ENCODE measurements at places on chromosomes 16 and 17. TPM values are rescaled to one million over a fixed set of nuclear protein-coding genes. Genes with fewer than 3 reads are reported as not detected.

The SCGB1C2 gene
- total RNA-seq: not detected

The SPATA22 gene
- total RNA-seq: 0.55 TPM

The LSM12 gene
- total RNA-seq: 33.8 TPM

The EVPLL gene
- not detected for total RNA-seq

The PLLP gene
- total RNA-seq: 4.7 TPM

The HCRT gene
- total RNA-seq: not detected

GRCh38 chr16:2341456-2342447 is 1.2 kb upstream of the ABCA3 start:
- peak; percentile 72 for DNase-seq

- peak; percentile 92 for DNase-seq
Observed at GRCh38 chr17:55717898-55718735, 4.5 kb downstream of the TMEM100 start.

GRCh38 chr16:54118846-54119245 is 167.7 kb downstream of the IRX3 start:
- DNase-seq: no peak

GRCh38 chr16:7246578-7246977 is 86.1 kb upstream of the RBFOX1 start:
- DNase-seq: no peak

DNA sequence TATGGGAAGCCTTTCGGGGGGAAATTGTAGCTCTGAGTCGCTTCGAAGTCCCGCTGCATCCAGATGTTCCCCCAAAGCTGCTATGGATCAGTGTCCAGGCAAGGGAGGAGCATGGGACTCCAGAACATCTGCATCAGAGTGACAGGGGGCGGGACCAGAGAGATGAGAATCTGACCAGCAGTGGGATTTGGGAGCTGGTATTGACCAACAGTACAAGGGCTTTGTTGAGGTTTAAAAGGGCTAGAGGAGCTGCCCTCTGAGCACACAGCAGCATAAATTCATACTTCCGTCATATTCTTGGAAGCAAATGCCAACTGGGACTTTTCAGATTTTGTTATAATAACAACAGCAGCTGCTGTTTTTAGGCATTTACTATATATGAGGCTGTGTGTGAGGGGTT is 10.6 kb downstream of the RBFOX1 start:
- DNase-seq: no peak

DNA sequence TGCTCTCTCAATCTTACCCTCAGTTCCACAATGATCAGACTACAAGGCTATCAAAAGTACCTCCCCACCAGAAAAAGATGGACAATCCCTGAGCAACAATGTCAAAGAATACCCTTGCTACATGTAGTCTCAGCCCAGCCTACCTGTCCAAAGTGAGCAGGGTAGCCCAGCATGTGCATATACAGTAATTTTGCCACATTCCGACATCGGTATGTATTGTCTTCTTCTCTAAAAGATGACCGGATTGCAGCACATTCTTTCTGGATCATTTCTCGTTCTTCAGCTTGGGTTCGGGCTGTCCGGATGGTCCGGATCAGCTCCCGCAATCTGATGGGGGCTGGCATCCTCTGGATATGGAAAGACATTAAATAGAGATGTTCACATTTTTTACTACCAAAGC is 19.5 kb downstream of the AP1G1 start:
- DNase-seq: no peak

DNA sequence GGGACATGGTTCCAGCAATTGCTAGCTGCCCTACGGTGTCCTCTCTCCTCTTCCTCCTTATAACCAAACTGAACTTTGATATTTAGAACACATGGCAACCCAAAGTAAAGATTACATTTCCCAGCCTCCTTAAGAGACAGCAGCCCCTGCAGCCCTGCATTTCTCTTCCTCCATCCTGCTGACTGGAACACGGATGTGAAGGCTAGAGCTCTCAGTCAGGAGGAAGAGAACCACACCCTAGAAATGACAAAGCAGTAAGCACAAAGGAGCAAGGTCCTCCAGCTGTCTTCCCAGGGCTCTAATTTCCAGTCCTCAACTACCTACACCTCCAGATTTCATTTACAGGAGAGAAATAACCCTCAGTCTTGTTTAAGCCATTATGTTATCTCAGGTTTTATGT is 10.9 kb downstream of the DYNC1LI2 start:
- no peak for DNase-seq

DNA sequence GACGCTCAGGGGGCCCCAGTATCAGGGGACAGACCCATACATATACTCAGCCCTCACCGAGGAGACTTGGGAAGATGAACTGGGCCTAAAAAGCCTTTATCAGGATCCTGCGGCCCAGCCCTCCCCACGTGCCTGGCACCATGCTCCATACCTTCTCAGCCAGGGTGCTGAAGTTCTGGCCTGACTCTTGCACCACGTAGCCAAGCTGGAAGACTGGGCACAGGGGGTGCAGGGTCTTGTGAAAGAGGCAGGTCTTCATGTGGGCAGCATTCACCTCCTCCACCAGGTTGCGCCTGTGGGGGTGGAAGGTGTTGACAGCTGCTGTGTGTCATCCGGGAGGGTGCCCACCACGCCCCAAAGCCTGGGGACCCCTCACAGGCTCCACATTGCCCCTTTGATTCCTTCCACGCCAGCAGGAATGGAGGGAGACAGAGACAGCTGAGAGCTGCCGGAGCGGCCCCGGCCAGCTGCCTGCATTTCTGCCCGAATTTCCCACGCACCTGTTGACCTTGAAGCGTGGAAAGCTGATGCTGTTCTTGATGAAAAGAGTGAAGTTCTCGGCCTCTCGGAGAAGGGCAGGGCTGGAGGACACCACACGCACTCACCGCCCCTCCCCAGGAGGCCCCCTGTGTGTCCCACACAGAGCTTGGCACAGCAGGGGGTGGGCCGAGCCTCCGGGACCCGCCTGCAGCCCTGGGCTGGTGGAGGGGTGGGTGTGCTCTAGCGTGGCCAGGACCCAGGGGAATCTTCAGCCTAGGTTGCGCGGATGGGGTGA is 10.4 kb upstream of the CAMKK1 start:
- no peak for DNase-seq

DNA sequence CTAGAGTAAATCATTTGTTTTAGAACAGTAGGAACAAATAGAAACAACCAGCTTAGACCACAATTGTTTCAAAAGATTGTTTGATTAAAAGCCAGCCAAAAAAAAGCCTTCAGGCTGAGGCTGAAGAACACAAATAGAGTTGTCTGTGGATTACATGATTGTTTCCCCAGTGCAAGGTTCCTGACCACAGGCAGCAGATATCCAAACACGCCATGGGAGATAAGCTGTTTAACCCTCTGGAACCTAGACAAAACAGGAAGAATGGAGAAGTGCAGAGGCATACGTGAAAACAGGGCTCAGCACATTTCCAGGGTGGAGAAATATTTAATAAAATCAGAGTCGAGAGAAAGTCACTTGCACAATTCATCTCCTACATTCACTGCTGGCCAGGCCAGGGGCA is 21.0 kb downstream of the ATPAF2 start:
- peak; percentile 6 for DNase-seq

- DNase-seq: no peak
Observed at GRCh38 chr16:86334079-86334635, 176.2 kb upstream of the FOXF1 start.

DNA sequence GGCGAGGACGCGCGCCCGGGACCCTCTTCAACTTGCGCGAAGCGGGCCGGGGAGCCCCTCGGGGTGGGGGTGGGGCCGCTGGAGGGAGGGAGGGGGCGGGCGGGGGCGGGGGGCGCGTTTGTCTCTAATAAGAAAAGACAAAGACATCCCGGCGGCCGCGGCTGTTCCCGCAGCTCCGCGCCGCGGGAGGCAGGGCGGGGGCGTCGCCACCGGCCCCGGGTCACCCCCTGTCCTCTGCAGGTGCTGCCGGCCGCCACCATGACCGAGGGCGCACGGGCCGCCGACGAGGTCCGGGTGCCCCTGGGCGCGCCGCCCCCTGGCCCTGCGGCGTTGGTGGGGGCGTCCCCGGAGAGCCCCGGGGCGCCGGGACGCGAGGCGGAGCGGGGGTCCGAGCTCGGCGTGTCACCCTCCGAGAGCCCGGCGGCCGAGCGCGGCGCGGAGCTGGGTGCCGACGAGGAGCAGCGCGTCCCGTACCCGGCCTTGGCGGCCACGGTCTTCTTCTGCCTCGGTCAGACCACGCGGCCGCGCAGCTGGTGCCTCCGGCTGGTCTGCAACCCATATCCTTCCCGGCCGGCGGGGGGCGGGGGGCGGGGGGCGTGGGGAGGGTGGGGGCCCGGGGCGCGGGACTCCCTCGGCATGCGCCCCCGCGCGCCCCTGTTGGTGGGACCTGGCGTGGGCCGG is 714 bp downstream of the CACNA1H start:
- no peak for DNase-seq

DNA sequence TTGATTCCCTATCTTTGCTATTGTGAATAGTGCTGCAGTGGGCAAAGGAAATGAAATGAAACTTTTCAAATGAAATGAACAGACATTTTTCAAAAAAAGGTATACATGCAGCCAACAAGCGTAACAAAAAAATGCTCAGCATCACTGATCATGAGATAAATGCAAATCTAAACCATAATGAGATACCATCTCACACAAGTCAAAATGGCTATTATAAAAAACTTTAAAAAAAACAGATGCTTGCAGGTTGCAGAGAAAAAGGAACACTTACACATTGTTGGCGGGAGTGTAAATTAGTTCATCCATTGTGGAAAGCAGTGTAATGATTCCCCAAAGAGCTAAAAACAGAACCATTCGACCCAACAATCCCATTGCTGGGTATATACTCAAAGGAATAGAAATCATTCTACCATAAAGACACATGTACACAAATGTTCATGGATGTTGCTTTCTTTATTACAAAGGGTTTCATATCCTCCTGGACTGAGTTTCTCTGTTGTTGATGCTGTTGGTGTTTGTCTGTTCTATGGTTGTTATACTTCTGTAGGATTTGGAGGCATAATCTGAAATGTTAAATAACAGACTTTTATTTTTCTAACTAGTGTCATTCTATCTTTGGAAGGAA is 99.3 kb upstream of the SOX9 start:
- DNase-seq: no peak

- DNase-seq: no peak
Observed at GRCh38 chr17:9105068-9105868, 84.0 kb downstream of the NTN1 start.

DNA sequence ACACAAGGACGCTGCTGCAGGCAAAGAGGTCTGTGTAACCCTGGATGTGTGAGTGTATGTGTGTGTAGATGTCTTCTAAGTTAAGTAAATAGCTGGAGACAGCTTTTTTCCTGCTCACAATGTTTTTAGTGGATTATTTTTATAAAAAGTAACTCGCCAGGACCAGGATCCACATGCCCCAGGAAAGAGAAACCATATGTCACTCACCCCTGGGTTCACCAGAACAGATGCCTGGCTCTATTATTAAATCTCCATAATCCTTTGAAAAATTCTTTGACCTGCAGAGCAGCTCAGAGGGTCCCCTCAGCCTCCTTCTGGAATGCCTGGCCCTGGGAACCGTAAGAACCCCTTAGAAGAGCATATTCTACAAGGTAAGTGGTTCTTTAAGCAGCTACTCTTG is 18.0 kb downstream of the ABCC12 start:
- no peak for DNase-seq

DNA sequence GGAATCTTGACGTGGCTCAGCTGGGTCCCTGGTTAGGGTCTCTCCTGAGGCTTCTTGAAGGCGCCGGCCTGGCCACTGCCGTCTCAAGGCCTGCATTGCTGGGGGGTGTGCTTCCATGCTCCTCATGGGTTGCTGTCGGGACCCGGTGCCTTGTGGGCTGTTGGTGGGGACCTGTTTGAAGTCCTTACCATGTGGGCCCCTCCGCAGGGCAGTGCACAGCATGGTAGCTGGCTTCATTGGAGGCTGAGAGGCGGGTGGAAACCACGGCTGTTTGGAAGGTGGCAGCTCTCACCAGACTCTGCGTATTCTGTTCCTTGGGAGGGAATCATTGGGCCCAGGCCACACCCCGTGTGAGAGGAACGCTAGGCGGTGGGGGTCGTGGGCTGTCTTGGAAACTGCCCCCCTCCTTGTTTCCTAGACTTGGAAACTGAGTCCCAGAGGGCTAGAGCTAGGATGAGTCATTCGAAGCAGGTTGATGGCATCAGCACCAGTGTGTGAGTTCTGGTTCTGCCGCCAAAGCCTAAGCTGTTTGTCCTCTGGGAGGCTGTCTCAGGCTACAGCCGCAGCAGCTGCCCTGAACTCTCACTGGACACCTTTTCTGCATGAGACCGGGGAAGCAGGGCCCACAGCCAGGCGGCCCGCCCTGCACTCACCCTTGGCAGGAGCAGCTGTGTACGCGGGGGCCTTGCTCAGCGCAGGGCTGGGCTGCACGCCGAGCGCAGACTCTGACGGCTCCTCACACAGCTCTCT is 35.2 kb downstream of the ZNF750 start:
- DNase-seq: peak; percentile 95

DNA sequence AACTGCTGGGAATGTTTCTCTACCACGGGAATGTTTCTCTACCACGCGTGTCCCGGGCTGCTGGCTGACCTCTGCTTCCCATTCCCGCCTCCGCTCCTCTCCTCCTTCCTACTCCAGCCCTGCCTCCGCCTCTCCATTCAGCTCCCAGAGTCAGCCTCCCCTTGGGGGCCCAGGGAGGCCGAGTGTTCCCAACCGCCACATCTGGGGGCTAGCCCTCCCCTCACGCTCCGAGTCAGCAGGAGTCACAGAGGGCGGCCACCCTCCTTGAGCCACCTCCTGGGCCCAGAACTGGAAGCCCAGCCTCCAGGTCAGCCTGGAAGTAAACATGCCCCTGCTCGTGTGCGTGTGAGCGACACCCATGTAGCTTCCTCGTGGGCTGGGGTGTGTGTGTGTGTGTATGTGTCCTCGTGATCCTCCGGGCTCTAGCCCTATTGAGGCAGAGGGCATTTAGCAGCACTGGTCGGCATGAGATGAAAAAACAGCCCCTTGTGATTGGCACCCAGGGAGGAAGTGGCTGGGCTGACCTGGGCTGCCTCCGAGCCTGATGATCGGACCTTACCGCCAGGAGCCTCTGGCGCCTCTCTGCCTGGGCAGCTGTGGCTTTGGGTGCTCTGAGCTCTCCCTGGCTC is 7.3 kb downstream of the CYGB start:
- DNase-seq: peak; percentile 92

DNA sequence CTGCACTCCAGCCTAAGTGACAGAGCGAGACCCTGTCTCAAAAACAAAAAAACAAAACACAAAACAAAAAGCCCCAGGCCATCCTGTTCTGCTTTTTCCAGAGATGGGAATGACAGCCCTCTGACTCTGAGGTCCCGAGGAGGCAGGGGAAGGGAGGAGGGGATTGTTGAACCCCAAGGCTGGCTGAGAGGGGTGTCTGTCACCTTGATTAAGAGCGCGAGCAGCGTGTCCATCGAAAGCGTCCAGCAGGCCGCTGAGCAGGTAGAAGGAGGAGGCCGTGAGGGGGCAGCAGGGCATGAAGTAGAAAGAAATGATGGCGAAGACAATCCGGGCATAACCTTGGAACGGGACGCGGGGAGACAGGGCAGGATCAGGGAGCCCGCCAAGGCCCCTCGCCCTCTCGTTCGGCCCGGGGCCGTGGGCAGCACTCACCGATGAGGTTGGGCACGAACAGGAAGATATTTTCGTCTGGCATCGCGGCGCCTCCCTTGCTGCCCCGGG is 593 bp downstream of the CDIPT start:
- no peak for DNase-seq

- peak; percentile 78 for DNase-seq
Observed at GRCh38 chr17:55897301-55897700, 146.4 kb downstream of the PCTP start.

- no peak for DNase-seq
Observed at GRCh38 chr16:51854401-51854951, 692.5 kb downstream of the TOX3 start.

- no peak for DNase-seq
Observed at GRCh38 chr17:29615048-29615385, 7.7 kb downstream of the CORO6 start.
